ENCODE measurements at places on chromosomes 13 and 19. TPM values are rescaled to one million over a fixed set of nuclear protein-coding genes. Genes with fewer than 3 reads are reported as not detected.

GRCh38 chr19:33227242-33227650 is 1.6 kb upstream of the SLC7A10 start:
- DNase-seq: no peak

DNA sequence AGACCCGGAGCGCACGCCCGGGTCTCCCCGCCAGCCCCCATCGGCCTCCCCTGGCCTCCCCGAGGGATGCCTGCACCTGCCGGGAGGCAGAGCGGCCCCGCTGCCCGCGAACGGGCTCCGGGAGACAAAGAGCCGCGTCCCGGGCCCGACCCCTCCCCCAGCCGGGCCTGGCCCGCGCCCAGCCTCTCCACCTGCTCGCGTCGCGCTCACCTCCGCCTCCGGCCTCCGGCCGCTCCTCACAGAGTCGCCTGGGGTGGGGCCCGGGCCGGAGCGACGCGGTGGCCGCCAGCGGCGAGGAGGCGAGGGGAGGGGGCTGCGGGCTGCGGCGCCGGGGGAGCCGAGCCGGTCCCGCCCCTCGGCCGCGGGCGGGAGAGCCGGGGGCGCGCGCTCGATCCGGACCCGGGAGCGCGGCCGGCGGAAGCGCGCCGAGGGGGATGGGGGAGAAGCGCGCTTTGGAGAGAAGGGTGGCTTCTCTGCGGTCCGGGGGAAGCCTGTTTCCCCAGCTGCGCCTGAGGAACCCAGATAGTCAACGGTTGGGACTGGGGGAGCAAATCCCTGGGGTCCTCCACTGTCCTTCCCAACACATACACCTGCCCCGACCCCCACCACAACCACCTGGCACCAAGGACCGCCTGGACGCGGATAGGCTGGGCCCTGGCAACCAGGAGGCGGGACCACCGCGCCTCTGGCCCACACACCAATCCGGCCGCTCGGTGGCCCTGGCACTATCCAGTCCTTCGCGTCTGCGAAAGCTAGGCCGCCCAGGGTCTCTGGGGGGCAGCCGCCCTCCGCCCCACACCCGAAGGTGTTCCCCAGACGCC is at the start of gene PRR36:
PRR36 (minus strand) TSS at position 315 of the 821 bp plus-strand sequence. CDS start 701 bp downstream, outside the sequence.
- no peak for DNase-seq

DNA sequence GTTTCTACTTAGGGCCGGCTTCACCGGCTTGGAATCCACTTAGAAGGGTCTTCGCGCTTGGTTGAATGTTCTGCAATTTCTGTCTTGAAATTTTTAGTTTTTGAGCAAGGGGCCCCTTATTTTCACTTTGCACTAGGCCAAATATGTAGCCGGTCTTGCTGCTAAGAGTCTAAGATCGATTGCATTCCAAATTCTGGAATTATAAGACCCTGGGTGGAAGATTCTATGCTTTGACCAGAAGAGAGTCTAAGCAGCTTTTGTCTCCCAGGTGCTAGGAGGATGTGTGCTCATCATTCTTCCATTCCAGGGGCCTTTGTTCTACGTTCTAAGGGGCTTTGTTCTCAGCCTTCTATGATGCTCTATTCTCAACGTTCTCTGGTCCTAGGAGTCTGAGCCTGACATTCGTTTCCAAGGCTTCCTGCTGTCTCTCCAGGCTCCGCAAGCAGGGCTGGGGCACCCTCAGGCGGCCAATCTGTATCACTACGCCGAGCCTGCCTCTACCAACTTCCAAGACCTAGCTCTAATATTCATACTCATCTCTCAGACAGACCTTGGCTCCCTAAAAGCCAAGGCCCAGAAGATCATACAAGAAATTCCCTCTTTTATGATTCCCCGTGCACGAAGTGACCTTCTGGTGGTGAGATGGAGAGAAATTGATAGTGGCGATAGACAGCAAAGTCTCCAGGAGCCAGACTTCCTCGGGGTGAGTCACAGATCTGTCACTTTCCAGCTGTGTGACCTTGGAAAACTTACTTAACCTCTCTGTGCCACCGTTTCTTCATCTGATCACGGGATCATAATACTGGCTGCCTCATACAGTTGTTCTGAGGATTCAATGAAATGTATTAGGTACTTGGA is 982 bp upstream of the DACT3 start:
- DNase-seq: peak; percentile 83

DNA sequence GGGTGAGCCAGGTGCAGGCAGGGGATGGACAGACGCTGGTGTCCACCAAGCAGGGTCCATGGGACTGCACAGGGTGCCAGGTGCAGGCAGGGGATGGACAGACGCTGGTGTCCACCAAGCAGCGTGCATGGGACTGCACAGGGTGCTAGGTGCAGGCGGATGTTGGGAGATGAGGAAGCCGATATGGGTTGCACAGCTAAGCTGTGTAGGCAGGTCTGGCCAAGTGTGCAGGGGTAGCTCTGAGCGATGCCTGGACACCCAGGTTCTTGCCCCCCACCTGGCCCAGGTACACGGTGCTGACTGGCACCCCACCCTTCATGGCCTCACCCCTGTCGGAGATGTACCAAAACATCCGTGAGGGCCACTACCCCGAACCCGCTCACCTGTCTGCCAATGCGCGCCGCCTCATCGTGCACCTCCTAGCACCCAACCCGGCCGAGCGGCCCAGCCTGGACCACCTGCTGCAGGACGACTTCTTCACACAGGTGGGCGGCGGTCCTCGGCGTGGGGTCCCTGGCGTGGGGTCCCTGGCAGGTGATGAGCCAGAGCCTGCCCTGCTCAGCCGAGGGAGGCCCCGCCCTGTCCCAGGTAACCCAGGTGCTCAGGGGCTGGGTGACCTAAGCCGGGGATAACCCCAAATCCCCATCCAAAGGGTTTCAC is 3.9 kb downstream of the PLK5 start:
- DNase-seq: no peak

- DNase-seq: no peak
These were observed 1.4 kb upstream of the SAMD1 start for GRCh38 chr19:14091813-14092462.

GRCh38 chr19:3285647-3286176 is 61.3 kb downstream of the CELF5 start:
- no peak for DNase-seq

GRCh38 chr13:109131698-109132257 is 502.4 kb downstream of the MYO16 start:
- no peak for DNase-seq

DNA sequence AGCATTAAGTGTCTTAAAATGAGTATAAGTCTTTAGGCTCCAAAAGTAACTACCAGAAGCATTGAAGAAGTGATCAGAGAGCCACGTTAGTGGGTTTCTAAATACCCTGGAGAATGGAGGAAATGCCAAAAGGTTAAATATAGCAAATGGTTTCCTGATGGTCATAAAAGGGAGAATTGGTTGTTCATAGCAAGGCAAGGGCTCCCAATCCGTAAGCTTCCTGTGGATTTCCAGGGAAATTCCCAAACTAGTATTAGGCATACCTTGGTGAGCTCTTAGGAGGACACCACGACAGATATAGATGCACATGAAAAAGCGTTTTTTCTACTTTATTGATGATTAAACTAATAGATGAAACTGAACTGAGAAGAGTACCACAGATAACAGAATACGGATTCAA is 410.9 kb downstream of the FOXO1 start:
- DNase-seq: no peak

DNA sequence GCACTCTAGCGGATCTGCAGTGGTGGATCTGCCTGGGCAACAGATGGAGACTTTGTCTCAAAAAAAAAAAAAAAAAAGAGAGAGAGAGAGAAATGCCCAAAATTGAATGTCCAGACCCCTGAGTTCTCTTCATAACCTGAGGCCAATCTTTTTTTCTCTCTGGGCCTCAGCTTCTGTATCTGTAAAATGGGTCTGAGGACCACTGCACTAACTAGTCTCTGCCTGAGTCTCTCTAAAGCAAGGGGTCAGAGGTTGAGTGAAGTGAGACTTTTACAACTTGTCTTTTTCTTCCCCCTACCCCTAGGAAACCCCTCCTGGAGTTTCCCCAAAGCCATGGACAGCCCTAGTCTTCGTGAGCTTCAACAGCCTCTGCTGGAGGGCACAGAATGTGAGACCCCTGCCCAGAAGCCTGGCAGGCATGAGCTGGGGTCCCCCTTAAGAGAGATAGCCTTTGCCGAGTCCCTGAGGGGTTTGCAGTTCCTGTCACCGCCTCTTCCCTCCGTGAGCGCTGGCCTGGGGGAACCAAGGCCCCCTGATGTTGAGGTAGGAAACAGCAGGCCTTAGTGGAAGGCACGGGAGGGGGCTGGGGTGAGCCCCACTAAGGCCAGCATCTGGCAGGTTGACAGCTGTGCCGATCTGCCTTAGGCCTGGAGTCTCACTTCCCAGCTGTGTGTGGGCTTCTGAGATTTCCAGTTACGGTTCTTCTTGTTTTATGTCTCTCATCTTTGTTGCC is 1.8 kb downstream of the TMEM91 start:
- no peak for DNase-seq

- no peak for DNase-seq
These were observed 8.1 kb downstream of the SARS2 start for GRCh38 chr19:38922482-38922881.

The IRGC gene
- not detected for total RNA-seq

DNA sequence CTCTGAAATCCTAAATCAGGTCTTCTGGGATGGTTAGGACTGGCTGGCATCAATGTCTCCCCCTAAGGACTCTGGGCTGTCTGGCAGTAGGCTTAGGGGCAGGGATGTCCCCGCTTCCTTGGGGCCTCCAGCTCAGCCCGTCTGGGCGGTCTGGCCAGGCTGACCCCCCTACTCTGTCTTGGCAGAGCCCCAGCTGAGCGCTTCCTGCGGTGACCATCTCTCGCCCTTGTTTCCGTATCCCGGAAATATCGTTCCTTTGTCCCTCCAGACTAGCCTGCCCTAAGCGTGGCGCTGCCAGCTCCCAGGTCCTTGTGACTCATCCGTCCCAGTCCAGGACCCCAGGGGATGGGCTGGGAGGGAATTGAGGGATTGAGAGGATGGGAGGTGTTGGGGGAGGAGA is 11.3 kb downstream of the GTPBP3 start:
- no peak for DNase-seq

DNA sequence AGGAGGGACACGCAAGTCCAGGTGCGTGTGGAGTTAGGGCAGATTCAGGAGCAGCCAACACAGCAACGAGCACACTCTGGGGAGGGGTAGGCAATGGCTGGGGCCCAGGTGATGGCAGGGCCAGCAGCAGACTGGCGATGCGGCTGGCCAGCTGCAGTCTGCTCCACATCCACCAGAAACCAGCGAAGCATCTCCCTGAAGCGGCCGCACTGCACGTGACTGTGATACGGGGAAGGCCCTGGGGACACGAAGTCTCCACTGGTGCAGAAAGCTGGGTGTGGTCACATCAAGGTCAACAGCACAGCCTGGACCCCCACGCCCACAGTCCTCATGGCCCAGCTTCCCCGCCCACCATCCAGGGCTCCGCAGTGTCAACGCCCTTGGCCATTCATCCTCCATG is 21.3 kb upstream of the EPHX3 start:
- DNase-seq: no peak

- DNase-seq: peak; percentile 22
These were observed 520 bp downstream of the ZNF600 start for GRCh38 chr19:52786078-52786463.

The ZSCAN4 gene
- 0.17 TPM for total RNA-seq

DNA sequence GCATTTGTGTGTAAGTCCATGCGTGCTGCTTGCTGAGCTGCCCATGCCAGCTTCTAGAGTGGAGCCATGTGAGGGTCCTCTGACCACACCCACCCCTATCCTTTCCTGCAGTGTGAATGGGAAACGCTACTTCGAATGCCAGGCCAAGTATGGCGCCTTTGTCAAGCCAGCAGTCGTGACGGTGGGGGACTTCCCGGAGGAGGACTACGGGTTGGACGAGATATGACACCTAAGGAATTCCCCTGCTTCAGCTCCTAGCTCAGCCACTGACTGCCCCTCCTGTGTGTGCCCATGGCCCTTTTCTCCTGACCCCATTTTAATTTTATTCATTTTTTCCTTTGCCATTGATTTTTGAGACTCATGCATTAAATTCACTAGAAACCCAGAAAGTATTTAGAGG is 10.3 kb downstream of the TBCB start:
- no peak for DNase-seq

- DNase-seq: no peak
These were observed 310.0 kb downstream of the TEX29 start for GRCh38 chr13:111630406-111630805.

GRCh38 chr19:44746946-44747738 is 1.4 kb upstream of the BCL3 start:
- DNase-seq: peak; percentile 93

DNA sequence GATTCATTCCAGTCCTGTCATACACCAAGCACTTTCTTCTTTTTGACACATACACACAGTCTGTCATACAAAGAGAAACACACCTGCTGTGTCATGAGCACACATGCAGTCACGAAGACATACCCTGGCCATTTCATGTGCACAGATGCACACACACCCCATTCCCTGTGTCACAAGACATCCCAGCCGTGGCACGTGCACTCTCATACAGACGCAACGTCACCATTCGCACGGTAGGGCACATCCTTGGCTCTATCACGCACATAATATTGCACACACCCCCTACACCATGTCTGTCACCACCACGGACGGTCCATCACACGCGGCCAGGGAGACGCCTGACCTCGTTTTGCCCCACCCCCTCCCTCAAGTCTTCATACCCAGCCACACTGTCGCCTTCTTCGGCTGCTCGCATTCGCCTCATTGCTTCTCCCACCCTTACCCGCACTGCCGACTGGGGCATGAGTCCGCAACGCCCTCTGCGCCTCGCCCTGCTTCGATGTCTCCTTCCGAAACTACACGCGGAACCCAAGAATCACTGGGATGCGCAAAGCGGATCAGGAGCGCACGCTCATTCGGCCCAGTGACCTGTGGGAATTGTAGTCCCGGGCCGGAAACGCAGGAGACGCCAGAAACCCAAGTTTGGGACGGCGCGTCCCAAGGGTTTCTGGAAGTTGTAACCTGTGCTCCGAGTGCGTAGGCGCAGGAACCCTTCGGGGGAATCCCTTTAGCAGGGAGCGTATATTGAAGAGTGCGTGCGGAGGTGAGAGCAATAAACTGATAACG is 6.8 kb upstream of the ZNF283 start:
- peak; percentile 49 for DNase-seq

The DCT gene
- not detected for total RNA-seq

DNA sequence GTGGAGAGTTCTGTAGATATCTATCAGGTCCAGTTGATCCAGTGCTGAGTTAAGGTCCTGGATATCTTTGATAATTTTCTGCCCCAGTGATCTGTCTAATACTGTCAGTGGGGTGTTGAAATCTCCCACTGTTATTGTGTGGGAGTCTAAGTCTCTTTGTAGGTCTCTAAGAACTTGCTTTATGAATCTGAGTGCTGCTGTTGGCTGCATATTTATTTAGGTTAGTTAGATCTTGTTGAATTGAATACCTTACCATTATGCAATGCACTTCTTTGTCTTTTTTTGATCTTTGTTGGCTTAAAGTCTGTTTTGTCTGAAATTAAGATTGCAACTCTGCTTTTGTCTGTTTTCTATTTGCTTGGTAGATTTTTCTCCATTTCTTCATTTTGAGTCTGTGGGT is 15.4 kb downstream of the AP1M1 start:
- no peak for DNase-seq

The CLDND2 gene
- not detected for total RNA-seq

DNA sequence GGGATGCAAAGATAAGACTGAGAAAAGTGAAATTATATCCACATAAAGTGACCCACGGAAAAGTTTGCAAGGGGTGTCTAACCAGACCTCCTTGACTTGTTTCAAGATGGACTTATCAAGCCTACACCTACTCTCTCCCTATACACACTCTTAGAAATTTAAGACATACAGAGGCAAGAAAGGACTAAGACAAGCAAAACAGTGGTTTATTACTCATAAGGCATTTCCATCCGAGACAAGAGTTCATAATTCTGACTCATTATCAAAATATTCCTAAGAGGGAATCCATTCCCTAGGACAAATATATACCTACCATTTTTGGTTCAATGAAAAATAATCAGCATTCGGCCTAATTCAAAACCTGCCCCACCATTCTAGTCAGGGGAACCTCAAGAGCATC is 232.6 kb upstream of the GPC6 start:
- DNase-seq: peak; percentile 87

The CRX gene
- total RNA-seq: not detected

All from foreskin keratinocyte (primary cell).